ENCODE measurements at places on chromosomes 6 and 20. TPM values are rescaled to one million over a fixed set of nuclear protein-coding genes. Genes with fewer than 3 reads are reported as not detected.

The TMEM151B gene
- total RNA-seq: under 0.01 TPM

The LPIN3 gene
- 8.3 TPM for total RNA-seq

The SS18L1 gene
- total RNA-seq: 10.4 TPM

The C20orf96 gene
- total RNA-seq: 10.2 TPM

The OR2H1 gene
- not detected for total RNA-seq

The GLP1R gene
- total RNA-seq: not detected

- H3K27me3 ChIP-seq: no peaks in the 10 kb centered on the region
- no peaks in the 10 kb centered on the region for H3K4me1 ChIP-seq
- no peak overlapping the region for H3K27ac ChIP-seq
- DNase-seq: no peak
- H3K36me3 ChIP-seq: no peaks in the 10 kb centered on the region
These were observed 351.2 kb upstream of the RUNX2 start for GRCh38 chr6:44976677-44977641.

DNA sequence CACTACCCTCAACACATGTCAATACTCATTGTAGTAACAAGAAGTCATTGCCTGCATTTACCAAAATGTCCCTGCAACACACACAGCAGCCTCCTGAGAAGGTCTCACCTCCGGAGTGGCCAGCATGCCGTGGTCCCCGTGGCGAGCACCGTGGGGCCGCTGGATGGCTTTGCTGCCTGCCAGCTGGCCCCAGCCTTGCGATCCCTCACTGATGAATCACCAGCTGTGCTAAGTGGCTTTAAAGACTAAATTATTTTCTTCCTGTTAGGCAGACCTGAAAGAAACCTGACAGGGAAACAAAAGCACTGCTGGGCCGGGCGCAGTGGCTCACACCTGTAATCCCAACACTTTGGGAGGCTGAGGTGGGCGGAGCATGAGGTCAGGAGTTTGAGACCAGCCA lies 306.7 kb downstream of the CDH4 start:
- DNase-seq: no peak
- H3K27ac ChIP-seq: no peak overlapping the region
- no peaks in the 10 kb centered on the region for H3K27me3 ChIP-seq
- H3K4me1 ChIP-seq: no peaks in the 10 kb centered on the region

GRCh38 chr20:39861381-39861780 lies 827.7 kb downstream of the MAFB start:
- H3K4me3 ChIP-seq: no peak overlapping the region
- H3K27ac ChIP-seq: no peak overlapping the region
- no peaks in the 10 kb centered on the region for H3K4me1 ChIP-seq
- H3K36me3 ChIP-seq: no peaks in the 10 kb centered on the region

Data from ovary (tissue), 10 donors.